ENCODE measurements at places on chromosomes 7 and 10.

DNA sequence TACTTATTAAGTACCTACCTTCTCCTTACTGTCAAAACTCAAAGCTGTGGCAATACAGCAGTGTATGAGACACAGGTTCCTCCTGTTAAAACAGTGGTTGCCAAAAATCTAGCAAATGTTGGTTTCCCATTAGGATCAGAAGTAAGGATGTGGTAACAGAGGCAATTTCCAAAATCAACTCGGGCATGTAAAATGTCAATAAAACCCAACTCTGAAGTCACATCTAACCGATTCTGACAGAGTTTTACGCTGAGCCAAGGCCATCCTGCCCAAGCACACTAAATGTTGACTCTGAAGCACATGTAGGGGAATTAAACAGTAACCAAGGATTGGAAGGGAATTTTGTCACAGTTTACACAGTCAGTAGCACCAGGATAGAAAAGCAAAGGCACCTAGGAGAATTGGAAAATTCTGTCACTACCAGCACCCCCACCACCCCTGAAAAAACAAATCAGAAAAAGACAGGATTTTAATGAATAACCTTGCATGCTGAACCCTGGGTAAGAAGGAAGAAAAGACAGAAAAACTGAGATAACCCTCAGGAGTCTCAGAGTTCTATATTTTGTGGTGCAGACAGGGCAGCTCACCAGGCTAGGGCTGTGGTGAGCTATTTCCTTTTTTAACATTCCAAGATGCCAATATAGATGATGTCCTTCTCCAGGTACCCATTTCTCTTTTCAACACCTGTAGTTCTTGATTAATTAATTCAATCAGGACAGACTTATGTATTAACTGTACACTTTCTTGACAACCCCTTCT lies 119.5 kb downstream of the DOCK4 start:
- no peak for DNase-seq

- DNase-seq = no peak
These were observed 9.6 kb upstream of the JAZF1 start for GRCh38 chr7:28190077-28190710.

GRCh38 chr7:155007947-155008346 lies 5.0 kb upstream of the PAXIP1 start:
- DNase-seq = peak; percentile 44

DNA sequence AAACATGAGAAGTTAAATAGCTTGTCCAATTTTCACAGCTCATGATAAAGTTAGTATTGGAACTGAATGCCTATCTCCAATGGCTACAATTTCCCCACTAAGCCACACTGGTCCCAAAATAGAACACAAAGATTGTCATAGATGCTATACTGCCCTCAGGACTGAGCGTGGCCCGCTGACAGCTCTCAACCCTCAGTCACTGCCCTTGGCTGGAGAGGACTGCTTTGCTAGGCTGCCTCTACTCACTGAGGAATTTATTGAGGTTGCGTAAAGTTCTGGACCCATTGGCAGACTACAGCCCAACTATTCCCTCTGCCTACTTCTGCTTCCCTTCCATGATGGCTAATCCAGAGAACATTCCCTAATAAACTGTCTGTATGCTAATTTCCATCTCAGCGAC lies 165.5 kb upstream of the BET1 start:
- no peak for DNase-seq

DNA sequence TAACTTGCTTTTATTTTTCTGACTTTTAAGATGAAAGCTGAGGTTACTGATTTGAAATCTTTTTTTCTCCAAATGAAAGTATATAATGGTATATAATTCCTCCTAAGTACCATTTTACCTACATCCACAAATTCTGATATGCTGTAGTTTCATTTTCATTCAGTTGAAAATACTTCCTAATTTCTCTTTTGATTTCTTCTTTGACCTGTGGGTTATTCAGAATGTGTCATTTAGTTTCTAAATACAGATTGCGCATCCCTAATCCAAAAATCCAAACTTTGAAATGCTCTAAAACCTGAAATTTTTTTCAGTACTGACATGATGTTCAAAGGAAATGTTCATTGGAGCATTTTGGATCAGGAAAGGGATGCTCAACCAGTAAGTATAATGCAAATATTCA lies 168.7 kb downstream of the CELF2 start:
- no peak for DNase-seq

DNA sequence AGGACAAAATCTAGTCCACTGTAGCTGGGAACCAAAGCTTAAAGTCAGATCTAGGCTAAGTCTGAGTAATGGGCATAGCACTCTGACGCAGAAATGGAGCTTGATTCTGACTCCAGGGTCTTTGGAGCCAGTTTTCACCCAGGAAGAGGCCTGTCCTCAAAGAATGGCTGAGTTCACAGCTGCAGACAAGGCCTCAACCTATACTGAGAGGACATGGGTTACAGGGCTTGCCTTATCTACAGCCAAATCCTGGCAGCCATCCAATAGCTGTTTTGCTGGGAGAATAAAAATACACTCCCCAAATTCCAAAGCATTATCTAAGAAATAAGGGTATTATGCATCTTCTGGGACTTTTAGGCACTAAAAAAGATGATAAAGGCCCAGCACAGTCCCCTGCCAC lies 154.8 kb downstream of the RAPGEF5 start:
- no peak for DNase-seq

GRCh38 chr7:41536873-41537665 lies 165.8 kb downstream of the INHBA start:
- no peak for DNase-seq

- no peak for DNase-seq
These were observed 181.3 kb upstream of the FZD1 start for GRCh38 chr7:91082852-91083495.

DNA sequence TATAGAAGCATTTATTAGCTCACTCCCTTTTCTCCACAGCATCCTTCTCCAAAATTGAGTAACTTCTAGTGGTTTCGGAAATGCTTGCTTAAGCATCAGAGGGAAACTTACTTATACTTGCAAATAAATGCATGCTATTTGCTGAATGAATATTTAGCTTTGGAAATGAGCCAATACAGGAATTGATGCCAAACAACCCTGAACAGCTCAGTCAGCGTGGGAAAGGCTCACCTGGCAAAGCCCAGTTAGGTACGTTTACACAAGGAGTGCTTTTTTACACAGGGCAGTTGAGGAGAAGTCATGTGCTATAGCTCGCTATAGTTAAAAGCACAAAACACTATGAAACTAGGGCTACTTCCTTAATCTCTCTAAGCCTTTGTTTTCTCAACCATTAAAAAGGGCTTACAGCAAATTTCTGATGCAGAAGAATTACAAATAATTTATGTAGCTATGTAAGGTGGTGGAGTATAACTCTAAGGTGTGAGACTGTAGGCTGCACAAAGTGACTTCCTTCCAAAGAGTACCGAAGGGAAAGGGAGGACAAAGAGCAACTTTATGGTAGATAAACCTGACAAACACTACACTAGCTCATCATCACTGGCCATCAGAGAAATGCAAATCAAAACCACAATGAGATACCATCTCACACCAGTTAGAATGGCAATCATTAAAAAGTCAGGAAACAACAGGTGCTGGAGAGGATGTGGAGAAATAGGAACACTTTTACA lies 498.2 kb downstream of the PHTF2 start:
- no peak for DNase-seq

GRCh38 chr10:108696792-108697477 lies 1226.4 kb downstream of the XPNPEP1 start:
- no peak for DNase-seq

GRCh38 chr7:2032876-2033407 lies 199.8 kb downstream of the MAD1L1 start:
- DNase-seq = no peak

GRCh38 chr7:132183781-132184380 lies 392.4 kb downstream of the PLXNA4 start:
- DNase-seq = no peak

- no peak for DNase-seq
These were observed 45.2 kb upstream of the NPFFR1 start for GRCh38 chr10:70328967-70329366.

DNA sequence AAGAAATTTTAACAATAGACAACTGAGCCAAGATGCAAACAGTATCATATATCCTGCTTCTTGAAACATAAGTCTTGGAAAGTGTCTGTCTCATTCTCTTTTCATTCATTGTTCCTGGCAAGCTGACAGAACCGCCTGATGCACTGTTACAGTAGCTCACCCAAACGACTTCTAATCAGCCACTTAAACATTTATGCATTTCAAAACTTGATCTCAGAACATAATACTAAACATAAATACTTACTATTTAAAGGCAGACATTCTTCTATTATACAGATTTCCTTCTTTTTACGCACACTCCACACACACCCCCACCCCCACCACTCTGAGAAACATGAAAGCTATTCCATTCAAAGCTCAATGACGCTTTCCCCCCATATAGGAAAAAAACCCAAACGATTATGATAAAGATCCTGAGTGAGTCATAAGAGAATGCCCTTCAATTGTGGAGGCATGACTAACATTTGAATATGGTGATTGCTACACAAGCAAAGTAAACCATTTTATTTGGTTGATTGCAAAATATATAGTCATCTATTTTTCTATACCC lies 30.5 kb downstream of the SHTN1 start:
- DNase-seq = no peak

GRCh38 chr7:99579956-99580777 lies 17.9 kb upstream of the TMEM225B start:
- peak; percentile 25 for DNase-seq

DNA sequence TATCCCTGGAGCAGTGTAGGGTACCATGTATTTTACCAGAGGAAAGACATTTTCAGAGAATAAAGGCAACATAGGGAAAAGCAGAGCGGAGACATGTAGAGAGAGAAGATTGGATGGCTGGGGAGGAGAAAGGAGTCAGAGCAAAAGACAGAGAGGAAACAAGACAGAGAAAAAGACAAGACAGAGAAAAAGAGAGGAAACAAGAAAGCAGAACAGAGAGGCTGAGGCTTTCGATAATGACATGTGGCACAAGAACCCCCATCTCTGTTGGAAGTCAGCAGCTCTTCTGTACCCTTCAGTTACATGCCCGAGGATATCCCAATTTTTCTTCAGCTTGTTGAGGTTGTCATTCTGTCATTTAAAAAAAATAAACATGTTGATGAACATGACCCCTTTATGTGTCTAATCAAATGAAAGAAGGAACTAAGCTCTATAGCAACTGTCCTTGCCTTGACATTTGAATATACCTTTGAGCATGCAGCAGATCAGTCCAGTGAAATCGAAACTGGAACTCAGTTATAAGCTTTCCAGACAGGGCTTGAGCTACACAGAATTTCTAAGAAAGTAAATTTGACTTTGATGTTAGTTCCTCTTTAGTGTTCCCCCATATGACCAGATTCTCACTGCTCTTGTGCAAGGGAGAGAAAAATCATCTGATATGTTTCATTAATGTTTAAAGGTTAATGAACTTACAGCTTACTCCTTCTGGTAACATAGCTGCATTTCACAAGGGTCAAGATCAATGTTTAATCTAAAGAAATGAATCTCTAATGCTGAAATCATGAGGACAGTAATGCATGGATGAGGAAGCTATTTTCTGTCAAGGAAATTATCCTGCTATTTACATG lies 75.1 kb upstream of the SP4 start:
- peak; percentile 83 for DNase-seq

GRCh38 chr7:18895456-18895855 lies 222.0 kb downstream of the TWIST1 start:
- no peak for DNase-seq

DNA sequence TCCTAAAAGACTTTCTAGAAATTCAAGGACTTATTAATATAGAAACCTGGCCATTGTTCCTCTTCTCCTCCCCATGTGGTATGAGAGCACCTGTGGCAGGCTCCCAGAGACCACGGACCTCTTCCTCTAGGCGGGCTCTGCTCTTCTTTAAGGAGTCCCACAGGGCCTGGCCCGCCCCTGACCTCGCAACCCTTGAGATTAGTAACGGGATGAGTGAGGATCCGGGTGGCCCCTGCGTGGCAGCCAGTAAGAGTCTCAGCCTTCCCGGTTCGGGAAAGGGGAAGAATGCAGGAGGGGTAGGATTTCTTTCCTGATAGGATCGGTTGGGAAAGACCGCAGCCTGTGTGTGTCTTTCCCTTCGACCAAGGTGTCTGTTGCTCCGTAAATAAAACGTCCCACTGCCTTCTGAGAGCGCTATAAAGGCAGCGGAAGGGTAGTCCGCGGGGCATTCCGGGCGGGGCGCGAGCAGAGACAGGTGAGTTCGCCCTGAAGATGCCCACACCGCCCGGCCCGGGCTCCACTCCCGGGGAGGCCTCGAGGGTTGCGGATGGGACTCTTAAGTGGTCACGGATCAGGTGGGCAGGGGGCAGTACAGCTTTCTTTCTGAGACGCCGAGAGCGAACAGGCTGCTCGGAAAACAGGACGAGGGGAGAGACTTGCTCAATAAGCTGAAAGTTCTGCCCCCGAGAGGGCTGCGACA lies at the start of gene SLC26A4:
Gene SLC26A4 (plus strand): TSS at position 448 of the 700 bp plus-strand sequence. CDS start 814 bp downstream, outside the sequence.
- no peak for DNase-seq

- no peak for DNase-seq
These were observed 77.8 kb downstream of the EBF3 start for GRCh38 chr10:129886263-129886662.

DNA sequence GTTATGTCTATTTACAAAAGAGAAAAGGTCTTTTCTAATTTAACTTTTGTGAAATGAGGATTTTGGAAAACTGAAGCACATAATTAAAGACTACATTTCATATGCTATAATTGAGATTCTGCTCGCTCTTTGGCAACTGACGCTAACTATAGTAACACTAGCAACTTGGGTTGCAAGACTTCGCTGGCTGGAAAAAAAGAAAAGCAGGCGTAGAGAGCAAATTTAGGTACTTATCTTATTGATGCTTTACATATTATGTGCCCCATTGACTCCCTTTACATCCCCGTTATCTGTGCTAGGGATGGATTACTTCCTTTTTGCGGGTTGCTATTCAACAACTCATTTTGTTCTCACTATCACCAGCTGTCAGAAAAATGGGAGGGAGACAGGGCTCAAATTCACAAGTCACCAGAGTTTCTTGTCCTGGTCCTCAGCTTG lies 10.5 kb downstream of the SEMA3C start:
- DNase-seq = no peak

GRCh38 chr7:104656467-104656866 lies 328.1 kb downstream of the LHFPL3 start:
- no peak for DNase-seq

DNA sequence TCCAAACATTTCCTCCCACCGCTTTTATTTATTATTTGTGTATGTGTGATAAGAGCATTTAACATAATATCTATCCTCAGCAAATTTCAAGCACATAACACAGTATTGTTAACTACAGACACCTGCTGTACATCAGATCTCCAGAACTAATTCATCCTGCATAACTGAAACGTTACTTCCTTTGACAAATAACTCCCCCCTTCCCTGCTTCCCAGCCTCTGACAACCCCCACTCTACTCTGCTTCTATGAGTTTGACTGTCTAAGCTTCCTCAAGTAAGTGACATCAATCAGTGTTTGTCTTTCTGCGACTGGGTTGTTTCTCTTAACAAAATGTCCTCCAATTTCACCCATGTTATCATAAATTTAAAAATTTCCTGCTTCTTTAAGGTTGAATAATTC lies 22.1 kb downstream of the C10orf71 start:
- no peak for DNase-seq

DNA sequence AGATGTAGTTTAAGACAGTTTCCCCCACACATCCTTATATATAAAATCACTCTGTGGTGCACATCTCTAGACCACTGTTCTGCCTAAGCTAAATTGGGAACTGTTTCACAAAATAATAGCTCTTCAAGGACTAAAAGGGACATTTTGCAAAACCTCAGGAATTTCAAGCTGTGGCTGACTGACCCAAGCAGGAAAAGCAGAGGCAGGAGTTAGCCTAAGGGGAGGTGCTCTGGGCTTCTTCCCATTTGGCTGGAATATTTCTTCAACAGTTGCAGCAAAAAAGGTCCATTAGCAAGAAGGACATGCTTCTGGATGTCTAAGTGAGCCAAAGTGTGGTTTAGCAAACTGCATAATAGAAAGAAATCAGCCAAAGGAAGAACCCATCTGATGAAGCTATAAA lies 551.2 kb upstream of the ANKRD30A start:
- DNase-seq = no peak

Measured in CD4-positive, alpha-beta T cell treated with Interferon alpha-2 for 1 hour (primary cell).